ENCODE measurements at places on chromosomes 13 and 19. TPM values are rescaled to one million over a fixed set of nuclear protein-coding genes. Genes with fewer than 3 reads are reported as not detected.

The CGB7 gene
- 0.30 TPM for total RNA-seq

The SYNGR4 gene
- total RNA-seq, result not detected

The ZNF763 gene
- total RNA-seq, result under 0.01 TPM

The NTF4 gene
- total RNA-seq, result not detected

The ACP7 gene
- total RNA-seq, result under 0.01 TPM

The HIPK4 gene
- total RNA-seq, result under 0.01 TPM

The PSG11 gene
- total RNA-seq, result not detected

The ZNF442 gene
- total RNA-seq, result 0.32 TPM

The FXYD3 gene
- total RNA-seq, result not detected

The SIGLEC5 gene
- total RNA-seq, result not detected

The LRRC63 gene
- total RNA-seq, result not detected

The U2AF1L4 gene
- total RNA-seq, result 3.9 TPM

The TMEM38A gene
- 2.6 TPM for total RNA-seq

The IER2 gene
- 40.0 TPM for total RNA-seq

The PSG4 gene
- not detected for total RNA-seq

The DZIP1 gene
- 18.1 TPM for total RNA-seq

The ATP1A3 gene
- total RNA-seq, result 0.15 TPM

The CDX2 gene
- total RNA-seq, result not detected

The ZNF235 gene
- total RNA-seq, result 2.9 TPM

The PTGER1 gene
- total RNA-seq, result 1.2 TPM

The SRRM5 gene
- total RNA-seq, result not detected

The RYR1 gene
- total RNA-seq, result 0.61 TPM
